Hematopoietic multipotent progenitor cell treated with erythropoietin and hydrocortisone succinate and interleukin-3 and kit ligand, for 8 days (in vitro differentiated cells): ENCODE measurements at places on chromosomes 13 and 19.
A peak's percentile ranks its signal among the peaks of the same experiment; 100 is the strongest.

GRCh38 chr13:112159575-112160547 lies 92.9 kb downstream of the SOX1 start:
- no peak for DNase-seq

GRCh38 chr19:16185768-16186123 lies 536 bp downstream of the FAM32A start:
- DNase-seq: peak; percentile 41

DNA sequence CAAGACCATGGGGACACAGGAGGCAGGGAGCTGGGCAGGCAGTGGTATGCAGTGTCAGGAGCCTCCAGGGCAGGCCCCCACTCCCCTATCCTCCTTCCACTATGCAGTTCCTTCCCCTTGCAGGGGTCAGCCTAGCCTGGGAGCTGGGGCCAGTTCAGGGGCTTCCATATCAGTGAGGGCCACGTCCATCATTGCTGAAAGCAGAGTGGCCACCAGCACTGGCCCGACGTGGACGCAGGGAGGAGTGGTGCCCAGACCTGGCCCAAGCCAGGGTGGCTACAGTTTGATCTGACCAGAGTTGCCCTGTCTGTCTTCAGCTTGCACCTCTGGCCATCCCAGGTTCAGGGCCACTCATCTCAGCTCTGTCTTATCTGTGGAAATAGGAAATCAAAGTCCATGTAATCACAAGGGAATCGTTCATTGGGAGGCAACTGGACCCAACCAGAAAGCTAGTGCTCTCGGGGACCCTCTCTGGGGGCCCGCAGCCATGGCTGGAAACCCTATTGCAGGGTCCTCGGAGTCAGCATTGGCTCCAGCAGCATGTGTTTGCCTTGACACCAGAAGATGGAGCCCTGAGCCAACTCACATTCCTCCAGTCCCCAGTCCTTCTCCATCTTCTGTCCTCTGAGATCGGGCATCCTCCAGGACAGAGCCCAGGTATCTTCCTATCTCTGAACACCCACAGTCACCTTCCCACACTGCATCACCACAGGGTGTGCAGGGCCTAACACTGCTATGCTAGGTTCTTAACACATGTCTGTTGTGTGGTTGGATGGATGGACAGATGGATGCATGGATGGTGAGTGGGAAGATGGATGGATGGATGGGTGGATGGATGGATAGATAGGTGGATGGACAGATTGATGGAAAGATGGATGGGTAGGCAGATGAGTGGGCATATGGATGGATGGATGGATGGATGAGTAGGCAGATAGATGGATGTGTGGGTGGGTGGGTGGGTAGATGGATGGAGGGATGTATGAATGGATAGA lies 75.7 kb upstream of the KCTD15 start:
- no peak for DNase-seq

DNA sequence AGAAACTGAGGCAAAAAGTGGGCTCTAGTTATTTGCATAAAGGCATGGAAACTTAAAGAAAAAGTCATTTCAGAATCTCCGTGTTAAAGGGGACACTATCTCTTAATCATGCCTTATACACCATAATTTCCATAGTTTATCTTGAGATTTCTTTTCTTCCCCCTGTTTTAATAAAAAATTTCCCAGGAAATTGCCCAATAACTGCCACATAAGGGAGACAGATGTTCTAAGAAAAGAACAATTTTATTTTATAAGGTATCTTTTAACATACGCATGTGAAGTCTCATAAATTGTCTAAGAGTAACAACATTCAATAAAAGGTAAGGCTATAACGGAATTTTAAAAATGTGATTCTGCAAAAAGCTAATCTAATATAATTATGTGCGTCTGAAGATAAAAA lies 371.3 kb downstream of the IRS2 start:
- no peak for DNase-seq

- no peak for DNase-seq
Observed at GRCh38 chr13:33081666-33082065, 65.4 kb downstream of the KL start.

DNA sequence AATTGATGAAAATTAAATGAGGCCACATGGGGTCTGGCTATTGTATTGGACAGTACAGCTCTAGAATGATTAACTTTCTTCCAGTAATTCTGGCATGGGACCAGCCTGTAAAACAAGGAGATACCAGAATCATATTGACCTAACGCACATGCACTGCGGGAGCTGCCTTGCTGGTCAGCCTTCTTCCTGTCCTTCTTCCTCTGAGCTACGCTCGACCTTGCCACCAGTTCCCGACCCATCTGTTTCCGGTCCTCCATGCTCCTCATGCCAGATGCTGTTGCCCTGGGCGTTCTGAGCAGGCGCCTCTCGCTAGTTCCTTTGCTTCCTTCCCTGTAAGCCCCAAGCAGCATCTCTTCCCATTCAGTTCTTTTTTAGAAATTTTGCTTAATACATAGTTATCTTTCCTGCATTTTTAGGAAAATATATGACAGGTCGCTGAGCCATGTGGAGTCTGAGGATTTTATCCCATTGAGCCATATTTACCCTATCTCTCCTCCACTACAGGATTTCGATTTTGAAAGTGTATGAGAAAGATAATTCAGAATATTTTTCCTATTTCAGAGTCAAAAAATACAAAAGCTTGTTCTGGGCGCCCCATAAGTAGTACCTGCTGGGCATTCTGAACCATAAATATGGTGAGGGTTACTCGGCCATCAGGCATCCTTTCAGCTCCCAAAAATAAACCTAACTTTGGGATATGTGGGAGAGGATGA lies 38.6 kb downstream of the TNFRSF19 start:
- DNase-seq: peak; percentile 31

DNA sequence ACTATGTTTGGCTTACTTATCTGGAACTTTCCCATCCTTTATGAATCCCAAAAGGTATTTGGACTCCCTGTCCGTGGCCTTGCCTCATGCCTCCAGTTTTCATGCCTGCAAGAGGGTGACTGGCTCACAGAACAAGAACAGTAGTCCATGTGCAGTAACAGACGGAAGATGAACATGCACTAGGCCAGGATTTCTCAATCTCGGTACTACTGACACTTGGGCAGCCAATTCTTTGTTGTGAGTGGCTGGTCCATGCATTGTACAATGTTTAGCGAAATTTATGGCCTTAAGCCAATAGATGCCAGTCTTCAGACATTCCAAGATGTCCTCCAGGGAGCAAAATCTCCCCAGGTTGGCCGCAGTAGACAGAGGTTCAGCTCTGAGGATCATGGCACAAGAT lies 61.9 kb downstream of the DOCK9 start:
- no peak for DNase-seq

DNA sequence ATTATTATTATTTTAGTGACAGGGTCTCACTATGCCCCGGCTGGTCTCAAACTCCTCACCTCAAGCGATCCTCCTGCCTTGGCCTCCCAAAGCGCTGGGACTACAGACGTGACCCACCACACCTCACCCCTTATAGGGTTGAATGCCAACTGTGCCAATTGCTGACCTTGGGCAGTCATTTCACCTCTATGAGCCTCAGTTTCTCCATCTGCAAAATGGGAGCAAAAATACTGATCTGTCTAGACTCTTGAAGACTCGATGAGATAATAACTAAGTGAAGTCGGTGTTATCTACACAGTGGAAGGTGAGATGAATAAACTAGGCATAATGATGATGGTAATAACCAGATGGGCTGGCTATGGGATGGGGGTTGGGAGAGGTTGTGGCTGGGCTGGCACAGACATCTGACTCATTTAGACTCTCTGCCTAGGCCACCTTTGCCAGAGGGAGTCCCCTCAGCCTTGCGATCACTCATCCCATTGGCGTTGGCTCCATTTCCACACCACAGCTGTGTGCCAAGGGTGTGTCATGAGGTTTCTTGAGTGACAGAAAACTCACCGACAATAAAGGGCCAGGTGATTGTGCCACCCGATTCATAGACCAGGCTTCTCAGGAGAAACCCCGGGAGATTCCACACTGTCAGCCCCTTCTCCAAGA lies at the start of gene CASP14:
TSS of gene CASP14 (plus strand) at position 596 of the 657 bp plus-strand sequence. CDS start 2,772 bp downstream, outside the sequence.
- DNase-seq: no peak

DNA sequence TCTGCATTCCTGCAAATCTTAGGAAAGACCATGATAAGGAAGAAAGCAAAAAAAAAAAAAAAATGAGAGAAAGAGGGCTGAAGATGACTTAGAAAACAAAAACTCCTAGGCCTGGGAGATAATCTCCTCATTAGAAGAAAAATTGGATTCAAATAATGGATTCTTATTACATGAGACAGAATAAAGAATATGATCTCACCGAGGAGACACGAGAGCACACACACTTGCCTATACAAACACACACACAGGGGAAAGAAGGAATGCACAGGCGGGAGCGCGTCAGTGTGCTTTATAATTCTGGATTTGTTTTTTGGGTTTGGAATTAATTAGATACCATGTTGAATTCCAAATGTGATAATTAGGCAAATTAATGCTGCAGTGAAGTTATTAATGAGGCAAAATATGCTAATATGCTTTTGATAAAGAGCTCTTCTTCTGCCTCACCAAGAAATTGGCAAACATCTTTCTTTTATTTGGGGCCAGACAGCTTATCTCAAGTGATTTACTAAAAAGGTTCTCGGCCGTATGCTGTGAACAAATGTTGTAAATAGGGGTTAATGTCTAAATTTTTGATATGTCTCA lies 36.1 kb upstream of the PCDH8 start:
- no peak for DNase-seq

- no peak for DNase-seq
Observed at GRCh38 chr13:31914843-31915242, 116.7 kb upstream of the FRY start.

DNA sequence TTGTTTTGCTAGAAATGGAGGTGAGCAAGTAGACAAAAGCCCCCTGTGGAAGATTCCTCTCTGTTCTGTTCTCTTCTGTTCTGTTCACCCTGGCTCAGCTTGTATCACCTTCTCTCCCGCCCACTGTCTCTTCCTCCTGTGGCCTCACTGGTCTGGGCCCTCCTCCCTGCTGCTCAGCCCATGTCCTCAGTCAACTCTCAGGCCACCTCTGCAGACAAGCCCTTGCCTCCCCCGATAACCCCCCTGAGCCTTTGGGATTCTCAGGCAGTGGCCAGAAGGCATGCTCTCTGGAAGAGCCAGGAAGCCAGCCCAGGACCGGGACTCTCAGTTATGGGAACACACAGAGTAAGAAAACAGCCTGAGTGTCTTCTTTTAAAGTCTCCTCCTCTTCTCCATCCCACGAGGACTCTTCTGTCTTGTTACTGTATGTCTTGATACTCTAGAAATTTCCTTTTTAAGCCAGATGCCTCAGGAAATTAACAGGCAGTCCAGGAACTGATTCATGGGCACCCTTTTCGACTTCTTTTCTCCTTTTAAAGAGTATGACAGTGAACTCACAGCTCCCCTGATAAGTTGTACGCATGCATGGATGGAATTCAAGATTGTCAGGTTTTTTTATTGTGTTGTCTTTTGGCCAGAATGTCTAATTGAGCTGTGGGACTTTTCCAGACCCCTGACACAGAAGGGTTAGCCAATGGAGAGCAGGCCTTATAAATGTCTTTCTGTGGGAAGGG lies 33.7 kb downstream of the SHISA2 start:
- no peak for DNase-seq
